Motor neuron (in vitro differentiated cells): ENCODE measurements at places on chromosomes 4 and X. TPM values are rescaled to one million over a fixed set of nuclear protein-coding genes. Genes with fewer than 3 reads are reported as not detected.

MAGEA11 gene
- 0.97 and 1.4 TPM in 2 replicates for total RNA-seq

USP46 gene
- 11.7 and 11.8 TPM in 2 replicates for total RNA-seq

- ATAC-seq: no peak
These were observed 37.7 kb downstream of the NHS start for GRCh38 chrX:17412692-17413091.

DNA sequence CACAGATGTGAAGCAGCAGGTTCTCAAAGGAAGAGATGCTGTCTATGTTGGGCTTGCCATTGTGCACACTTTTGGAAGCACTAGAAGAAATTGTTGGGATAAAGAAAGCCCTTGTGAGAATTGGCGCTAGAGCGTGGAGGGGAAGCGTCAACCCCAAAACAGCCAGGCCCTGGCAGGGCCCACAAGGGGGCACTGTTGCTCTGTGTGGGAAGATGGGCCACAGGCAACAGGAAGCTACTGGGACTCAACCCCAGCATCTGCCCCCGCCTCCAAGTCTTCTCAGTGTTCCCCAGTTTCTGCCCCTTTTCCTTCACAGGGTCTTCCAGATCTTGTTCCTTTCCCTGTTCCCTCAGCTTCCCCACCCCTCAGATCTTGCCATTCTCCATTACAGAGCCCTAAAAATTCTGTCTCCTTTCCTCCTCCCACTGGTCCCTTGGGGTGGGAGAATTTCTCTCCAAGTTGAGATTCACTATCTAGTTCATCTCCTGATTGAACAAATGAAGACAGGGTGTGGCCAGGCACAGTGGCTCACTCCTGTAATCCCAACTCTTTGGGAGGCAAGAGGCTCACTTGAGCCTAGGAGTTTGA lies 85.5 kb downstream of the STARD8 start:
- no peak for ATAC-seq

DNA sequence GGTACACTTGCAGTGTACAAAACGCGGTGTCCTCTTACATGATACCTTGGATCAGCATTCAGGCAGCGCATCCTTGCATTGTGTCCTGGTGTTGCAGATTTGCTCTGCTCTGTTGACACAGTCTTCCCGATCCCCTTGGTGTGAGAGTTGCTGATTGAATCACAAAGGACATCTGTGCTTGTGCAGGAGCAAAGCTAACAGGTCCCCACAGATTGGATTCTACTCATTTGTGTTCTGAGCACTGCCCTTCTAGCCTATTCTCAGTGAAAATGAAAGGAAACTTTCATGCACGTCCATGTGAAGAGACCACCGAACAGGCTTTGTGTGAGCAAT lies 171.4 kb downstream of the FRMPD4 start:
- ATAC-seq: no peak

MAGEA8 gene
- 0.10 TPM in 1 of 2 replicates, not detected in the other for total RNA-seq

DNA sequence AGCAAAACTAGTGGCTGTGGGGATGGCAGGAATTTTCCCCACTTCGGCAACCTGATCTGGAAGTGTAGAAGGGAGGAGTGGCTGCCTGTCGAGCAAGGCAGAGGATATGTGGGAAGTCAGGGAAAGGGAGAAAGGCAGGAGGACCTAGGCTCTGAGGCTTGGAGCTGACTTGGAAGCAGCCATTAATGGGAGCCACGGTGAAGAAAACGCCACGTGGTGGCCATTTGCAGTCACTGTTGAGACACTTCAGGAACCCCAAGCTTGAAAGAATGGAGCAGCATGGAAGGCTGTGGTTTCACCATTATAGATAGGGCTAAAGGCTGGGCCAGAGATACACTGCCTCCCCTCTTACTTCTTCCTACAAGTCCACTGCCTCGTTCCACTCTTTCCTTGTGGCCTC lies 41.8 kb upstream of the MAML3 start:
- no peak for ATAC-seq

- ATAC-seq: no peak
These were observed 101.9 kb downstream of the MAB21L2 start for GRCh38 chr4:150683775-150684350.

DNA sequence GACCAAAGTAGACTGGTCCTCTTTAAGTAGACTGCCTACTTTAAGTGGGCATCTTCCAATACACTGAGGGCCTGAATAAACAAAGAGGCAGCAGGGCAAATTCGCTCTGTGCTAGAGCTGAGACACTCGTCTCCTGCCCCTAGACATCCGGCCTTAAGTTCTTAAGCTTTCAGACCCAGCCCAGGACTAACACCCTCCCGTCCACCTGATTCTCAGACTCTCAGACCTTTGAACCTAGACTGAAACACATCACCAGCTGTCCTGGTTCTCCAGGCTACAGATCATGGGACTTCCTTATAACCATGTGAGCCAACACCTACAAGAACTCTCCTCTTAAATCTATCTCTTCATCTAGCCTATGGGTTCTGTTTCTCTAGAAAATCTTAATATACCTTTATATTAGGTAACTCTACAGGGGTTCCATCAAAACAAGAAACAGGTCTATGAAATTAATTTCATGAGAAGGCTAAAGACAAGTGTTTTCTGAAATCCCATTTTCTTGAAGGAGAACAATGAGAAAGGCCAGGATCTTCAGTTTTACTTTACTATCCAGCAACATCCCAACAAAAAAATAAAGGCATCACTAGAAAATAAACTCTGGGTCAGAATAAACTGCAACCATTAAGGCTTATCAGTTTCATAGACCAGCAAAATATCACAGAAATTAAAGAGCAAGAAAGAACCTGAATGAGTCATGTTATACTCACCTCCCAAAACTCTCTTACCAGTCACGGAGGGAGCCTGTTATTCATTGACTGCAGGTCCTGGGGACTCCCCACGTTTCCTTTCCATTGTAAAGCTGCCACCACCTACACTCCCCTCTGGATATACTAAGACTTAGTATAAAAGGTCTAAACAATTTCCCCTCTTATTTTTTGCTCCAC lies 14.8 kb downstream of the ADGRA3 start:
- ATAC-seq: no peak

SEC24B gene
- 28.5 and 32.0 TPM in 2 replicates for total RNA-seq

DNA sequence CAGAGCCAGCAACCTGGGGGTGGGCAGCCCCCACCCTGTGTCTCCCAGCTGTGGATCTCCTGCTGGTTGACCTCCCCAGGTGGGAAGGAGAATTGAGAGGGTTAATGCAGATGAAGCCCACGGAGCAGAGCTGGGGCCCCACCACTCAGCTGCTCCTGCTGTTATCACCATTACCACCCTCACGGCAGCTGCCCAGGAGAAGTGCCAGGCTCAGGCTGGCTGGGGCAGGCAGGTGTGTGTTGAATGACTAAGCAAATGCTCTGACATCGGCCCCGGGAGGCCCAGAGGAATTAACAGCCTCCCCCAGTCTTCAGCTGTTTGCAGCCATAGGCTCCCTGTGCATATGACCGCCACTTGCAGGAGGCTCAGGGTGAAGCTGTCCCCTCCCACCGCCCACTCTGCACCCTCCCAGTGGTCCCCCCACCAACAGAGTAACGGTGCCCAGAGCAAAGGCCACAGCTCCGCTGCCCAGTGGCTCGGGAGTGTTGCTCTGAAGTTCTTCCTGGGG lies 133.8 kb downstream of the CPZ start:
- ATAC-seq: no peak

GAGE2A gene
- not detected in 2 replicates for total RNA-seq

CLNK gene
- total RNA-seq: 0.15 and 0.21 TPM in 2 replicates

- ATAC-seq: peak; percentile 62
These were observed 247.1 kb upstream of the ETNPPL start for GRCh38 chr4:109009909-109010308.

- ATAC-seq: no peak
These were observed 511.3 kb upstream of the PCDH7 start for GRCh38 chr4:30208731-30209435.

MXRA5 gene
- 0.73 and 0.96 TPM in 2 replicates for total RNA-seq

F8A2 gene
- total RNA-seq: not detected in 2 replicates

GRCh38 chr4:99669084-99669483 lies 11.5 kb upstream of the C4orf54 start:
- no peak for ATAC-seq

DNA sequence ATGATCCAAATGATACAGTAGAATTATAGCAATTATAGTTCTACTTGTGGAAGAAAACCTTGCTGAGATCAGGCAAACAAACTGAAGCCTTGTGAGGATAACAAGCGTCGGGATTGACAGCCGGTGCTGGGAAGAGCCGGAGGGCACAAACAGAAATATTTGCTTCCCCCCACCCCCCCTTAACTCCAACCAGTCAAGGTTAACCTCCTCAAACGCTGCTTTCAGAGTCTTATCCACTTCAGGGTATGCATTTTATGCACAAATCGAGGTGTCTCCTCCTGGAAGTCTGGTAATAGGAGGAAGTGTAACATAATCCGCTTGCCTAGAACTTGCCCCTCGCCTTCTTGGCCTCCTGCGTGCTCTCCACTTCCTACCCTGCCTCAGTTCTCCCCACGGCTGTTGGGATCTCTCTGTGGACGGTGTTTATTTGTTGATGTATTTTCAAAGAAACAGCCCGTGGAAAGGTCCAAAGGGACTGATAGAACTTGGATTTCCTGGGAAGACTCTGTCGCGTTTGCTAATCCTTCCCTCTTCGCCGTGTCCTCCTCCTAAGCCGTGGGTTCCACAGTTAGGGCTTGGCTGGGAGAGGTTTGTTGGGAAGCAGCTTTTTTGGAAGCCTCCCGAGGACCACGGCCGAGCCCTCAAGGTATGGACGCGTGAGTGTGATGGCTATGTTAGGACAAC lies 4.1 kb upstream of the ARX start:
- peak; percentile 38 for ATAC-seq

AGTR2 gene
- 0.41 and 0.52 TPM in 2 replicates for total RNA-seq

TAF7L gene
- 0.38 and 0.41 TPM in 2 replicates for total RNA-seq

GRCh38 chr4:127730142-127730913 lies at the start of gene SLC25A31:
TSS of gene SLC25A31 (plus strand) at chr4:127730400. CDS start at chr4:127730546, 146 bp downstream.
- ATAC-seq: no peak

- no peak for ATAC-seq
These were observed 9.9 kb downstream of the MXD4 start for GRCh38 chr4:2251795-2252529.

GRCh38 chr4:41155194-41155830 lies 59.0 kb downstream of the APBB2 start:
- ATAC-seq: peak; percentile 61

DIPK2B gene
- 0.05 and 0.15 TPM in 2 replicates for total RNA-seq

GRCh38 chr4:78768452-78769180 lies 7.5 kb upstream of the BMP2K start:
- no peak for ATAC-seq

- ATAC-seq: peak; percentile 85
These were observed 20.0 kb upstream of the FGFBP2 start for GRCh38 chr4:15982842-15983524.

DNA sequence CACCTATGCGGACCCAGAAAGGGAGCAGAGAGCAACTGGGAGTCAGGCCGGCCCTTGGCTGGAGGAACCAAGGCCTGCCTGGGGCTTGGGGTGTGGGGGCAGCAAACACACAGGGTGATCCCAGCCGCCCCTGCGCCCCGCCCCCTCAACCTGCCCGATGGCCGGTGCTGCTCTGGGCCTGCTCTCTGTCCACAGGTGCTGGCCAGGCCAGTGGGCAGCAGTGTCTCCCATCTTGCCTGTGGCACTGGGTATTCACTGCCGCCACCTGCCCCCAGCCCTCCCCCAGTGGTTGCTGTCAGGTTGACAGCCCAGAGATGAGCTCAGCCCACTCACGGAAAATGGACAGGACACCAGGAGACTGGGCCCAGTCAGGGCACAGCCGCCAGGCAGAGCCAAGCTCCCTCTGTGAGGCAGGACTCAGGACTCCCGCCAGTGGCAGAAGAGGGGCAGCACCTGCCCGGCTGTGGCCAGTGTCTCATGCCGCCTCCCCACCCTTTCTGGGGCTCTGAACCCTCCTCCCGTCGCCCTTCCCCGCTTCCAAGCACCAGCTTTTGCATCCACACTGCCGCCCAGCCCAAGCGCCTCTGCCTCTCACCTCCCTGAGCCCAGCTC lies 4.7 kb downstream of the NKX1-1 start:
- no peak for ATAC-seq

GRCh38 chr4:87567191-87567590 lies 38.0 kb upstream of the SPARCL1 start:
- no peak for ATAC-seq

DNA sequence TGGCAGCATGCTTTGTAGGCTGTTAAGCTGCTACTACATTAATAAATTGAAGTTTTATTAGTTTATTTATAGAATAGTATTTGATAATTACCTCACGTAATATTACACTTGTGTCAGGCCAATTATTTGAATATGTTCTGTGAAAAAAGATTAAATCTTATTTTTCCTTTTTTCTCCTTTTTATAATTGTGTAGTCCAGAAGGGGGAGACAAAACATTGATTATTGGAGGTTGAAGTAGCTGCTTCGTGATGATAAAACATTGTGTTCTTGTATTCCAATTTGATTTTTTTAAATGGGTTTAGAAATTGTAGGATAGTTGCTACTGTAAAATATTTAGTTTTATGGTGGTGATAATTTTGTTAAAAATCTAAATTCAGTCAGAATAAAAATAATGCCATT lies 85.7 kb downstream of the DIAPH2 start:
- no peak for ATAC-seq

GRCh38 chrX:30343206-30343605 lies 34.0 kb upstream of the NR0B1 start:
- no peak for ATAC-seq

UCHL1 gene
- 38.5 and 40.9 TPM in 2 replicates for total RNA-seq

DNA sequence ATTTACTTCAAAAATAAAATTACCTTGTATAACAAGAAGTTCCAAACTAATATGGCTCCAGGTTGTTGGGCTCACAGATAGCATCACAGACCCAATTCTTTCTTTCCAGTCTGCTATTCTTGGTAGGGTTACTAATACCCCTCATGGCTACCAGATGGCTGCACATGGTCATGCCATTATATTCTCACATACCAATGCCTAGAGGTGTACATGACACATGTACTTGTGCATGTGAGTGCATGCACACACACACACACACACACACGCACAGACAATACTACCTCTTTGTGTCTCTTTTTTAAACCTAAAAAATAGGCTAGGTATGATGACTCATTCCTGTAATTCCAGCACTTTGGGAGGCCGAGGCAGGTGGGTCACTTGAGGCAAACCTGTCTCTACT lies 31.1 kb downstream of the FBXO8 start:
- no peak for ATAC-seq

DNA sequence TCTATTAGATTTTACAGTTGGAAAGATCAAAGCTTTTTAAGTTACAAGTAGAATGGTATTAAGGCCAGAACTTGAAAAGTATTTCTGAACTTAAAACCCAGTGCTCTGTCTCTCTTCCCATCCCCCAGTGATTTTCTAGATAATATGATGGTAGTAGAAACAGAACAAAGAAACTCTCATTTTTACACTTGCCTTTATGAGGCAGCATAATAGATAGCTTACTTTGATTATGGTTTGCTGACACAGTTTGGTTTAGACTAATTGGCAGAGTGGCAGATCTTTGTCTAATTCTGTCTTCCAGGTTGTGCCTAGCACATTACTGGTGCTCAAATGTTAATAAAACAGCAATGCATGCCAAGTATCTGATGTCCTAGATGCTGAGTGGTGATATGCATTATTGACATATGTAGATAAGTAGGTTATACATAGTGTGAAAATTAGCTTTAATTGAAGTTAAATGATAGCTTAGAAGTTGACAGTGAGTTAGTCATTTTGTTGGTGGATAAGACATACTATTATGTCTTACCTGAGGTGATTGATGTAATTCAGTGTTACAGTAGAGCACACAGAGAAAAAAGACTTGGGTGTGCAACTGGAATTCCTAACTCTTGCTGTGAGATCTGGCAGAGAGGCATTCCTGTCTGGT lies 4.3 kb upstream of the RAPGEF2 start:
- no peak for ATAC-seq
